ENCODE measurements at places on chromosomes 7 and 10.
A peak's percentile ranks its signal among the peaks of the same experiment; 100 is the strongest.

- DNase-seq, result no peak
Measured at GRCh38 chr7:108441392-108441955, 14.8 kb downstream of the NRCAM start.

- DNase-seq, result no peak
Measured at GRCh38 chr10:63365976-63366765, 99.6 kb downstream of the JMJD1C start.

DNA sequence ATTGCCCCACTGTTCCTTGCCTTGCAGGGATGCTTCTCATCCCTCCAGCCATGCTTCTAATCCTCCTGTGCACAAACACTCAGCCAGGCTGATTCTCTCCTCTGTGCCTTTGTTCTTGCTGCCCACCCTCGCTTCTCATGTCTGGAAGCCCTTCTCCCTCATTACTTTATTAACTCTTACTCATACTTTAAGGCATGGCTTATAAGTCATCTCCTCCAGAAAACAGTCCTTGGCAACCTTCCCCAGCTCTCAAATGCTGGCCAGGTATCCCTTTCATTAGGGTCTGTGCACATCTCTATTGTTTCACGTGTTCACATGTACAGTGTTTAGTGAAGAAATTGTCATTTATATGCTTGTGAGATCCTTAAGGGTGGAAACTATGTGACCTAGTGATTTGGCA lies 62.9 kb downstream of the ITGB8 start:
- DNase-seq, result no peak

DNA sequence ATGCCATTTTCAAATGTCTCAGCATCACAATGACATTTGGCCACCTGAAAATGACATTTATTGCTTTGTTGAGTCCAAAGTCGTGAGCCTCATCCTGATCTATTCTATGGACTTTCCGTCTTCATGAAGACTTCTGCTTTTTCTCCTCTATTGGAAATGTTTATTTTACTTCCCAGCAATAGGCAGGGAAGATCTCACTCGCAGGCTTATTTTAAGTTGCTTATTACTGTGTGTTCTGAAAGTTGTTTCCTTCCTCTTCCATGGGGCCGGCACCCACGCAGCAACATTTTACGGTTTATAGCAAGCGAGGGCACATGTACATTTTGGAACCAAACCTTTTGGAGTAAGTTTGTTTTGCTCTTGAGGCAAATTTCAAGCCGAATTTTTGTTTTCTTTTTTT lies 221.0 kb upstream of the KLF6 start:
- no peak for DNase-seq

DNA sequence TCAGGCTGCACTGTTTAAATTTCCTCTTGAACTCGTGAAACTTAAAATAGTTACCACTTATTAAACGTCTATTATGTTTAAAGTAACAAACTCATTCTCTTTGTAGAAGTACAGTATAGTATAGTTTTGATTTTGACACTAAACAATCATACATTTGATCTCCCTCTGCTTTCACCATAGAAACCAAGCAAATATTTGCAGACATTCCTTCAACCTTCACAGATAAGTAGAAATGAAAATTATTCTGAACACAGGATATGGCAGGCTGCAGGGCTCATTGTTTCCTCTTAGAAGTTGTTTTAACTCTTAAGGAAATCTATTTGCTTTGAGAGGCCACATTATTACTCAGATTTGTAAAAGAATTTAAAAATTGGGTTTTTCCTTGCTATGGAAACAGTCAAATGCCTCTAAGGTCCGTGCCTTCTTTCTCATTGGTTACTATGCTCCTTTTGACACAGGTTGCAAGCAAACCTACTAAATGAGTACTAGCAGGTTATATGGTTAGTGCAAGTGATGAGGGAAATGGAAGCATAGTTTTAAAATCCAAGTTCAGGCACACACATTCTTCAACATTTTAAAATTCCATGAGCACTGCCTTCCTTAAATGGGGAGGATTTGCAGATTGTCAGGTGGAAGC lies 92.8 kb upstream of the FAM133B start:
- DNase-seq, result no peak

DNA sequence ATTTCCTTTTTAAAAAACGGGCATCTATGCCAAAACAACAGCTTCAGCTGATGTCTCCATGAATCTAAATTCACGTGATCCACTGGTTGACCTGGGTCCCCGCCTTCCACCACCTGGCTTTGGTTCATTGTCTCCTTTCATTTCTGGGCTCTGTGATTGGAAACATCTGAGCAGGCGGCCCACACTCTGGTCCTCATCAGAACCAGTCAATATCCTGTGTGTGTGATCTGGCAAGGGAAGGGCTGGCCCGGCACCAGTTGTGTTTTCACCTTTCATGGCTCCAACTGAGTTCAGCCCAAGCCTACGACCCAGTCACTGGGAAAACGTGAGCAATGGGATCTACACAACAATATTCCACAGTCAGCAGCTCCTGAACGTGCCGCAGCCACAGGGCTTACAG lies 46.2 kb downstream of the PARP12 start:
- DNase-seq, result no peak

GRCh38 chr10:129936923-129937300 lies 27.2 kb downstream of the EBF3 start:
- DNase-seq, result no peak

GRCh38 chr7:127950233-127950935 lies 80.9 kb downstream of the LRRC4 start:
- DNase-seq, result no peak

- peak; percentile 21 for DNase-seq
Measured at GRCh38 chr10:77849039-77849664, 77.4 kb downstream of the DLG5 start.

- no peak for DNase-seq
Measured at GRCh38 chr7:96080027-96080426, 241.9 kb downstream of the SLC25A13 start.
